CD4-positive, alpha-beta memory T cell (primary cell): ENCODE measurements at places on chromosomes 5 and 9. TPM values are rescaled to one million over a fixed set of nuclear protein-coding genes. Genes with fewer than 3 reads are reported as not detected.

GRCh38 chr9:93080406-93080805 lies 15.6 kb upstream of the CARD19 start:
- DNase-seq, result no peak

- no peak for DNase-seq
Observed at GRCh38 chr5:40217553-40217952, 462.2 kb upstream of the PTGER4 start.

- DNase-seq, result no peak
Observed at GRCh38 chr9:136171801-136172411, 33.0 kb downstream of the LHX3 start.

- no peak for DNase-seq
Observed at GRCh38 chr9:81460693-81461092, 228.7 kb downstream of the TLE1 start.

The HMHB1 gene
- not detected for total RNA-seq

The BTNL9 gene
- not detected for total RNA-seq

The CACNA1B gene
- not detected for total RNA-seq
